ENCODE measurements at places on chromosomes 6 and 20. TPM values are rescaled to one million over a fixed set of nuclear protein-coding genes. Genes with fewer than 3 reads are reported as not detected.

POM121L2 gene
- not detected for polyA plus RNA-seq

CCDC28A gene
- polyA plus RNA-seq = 77.6 TPM

FAM83D gene
- polyA plus RNA-seq = 1.8 TPM

TNXB gene
- polyA plus RNA-seq = not detected

RIPPLY2 gene
- polyA plus RNA-seq = not detected

COL20A1 gene
- polyA plus RNA-seq = not detected

GATA5 gene
- not detected for polyA plus RNA-seq

BPIFB1 gene
- not detected for polyA plus RNA-seq

FRS3 gene
- 1.6 TPM for polyA plus RNA-seq

DLL1 gene
- not detected for polyA plus RNA-seq

MAP7 gene
- 0.25 TPM for polyA plus RNA-seq

FAM209B gene
- polyA plus RNA-seq = not detected

C20orf141 gene
- polyA plus RNA-seq = not detected

SIRPA gene
- polyA plus RNA-seq = not detected

OTOR gene
- polyA plus RNA-seq = not detected
